ENCODE measurements at places on chromosomes 1 and 21.

GRCh38 chr1:56552349-56552748, 27.0 kb downstream of the PLPP3 start:
- no peak for DNase-seq

DNA sequence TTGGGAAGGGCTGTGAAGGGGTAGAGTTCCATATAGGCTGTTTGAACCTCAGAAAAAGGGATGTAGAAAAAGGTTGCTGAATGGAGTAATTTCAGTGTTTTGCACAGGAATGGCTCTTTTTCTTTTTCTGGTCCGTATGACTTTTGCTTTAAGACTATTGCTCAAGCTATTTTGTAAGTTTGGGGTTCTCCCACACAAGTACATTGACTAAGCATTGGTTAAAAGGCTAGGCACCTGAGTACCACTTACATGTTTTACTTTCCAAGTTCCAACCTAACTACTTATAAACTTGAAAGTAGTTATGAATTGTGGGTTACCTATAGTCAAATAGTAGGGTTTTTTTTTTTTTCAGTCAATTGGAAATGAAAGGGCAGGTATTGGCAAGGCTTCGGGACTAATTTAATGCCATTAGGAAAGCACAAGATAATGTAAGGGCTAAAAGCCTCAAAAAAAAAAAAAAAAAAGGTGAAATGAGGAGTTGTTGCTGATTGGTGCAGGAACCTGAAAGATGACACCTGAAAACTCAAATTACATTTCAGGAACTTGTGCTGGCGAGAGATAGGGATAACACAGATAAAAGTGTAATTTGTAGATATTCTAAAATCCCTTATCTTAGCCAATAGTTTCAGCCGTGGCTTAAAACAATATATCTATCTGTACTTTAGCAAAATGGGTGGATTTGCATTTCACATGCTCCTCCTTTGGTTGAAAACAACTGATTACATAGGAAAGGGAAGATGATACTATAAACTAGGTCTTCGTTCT, 209.5 kb downstream of the RPS6KC1 start:
- DNase-seq: no peak

DNA sequence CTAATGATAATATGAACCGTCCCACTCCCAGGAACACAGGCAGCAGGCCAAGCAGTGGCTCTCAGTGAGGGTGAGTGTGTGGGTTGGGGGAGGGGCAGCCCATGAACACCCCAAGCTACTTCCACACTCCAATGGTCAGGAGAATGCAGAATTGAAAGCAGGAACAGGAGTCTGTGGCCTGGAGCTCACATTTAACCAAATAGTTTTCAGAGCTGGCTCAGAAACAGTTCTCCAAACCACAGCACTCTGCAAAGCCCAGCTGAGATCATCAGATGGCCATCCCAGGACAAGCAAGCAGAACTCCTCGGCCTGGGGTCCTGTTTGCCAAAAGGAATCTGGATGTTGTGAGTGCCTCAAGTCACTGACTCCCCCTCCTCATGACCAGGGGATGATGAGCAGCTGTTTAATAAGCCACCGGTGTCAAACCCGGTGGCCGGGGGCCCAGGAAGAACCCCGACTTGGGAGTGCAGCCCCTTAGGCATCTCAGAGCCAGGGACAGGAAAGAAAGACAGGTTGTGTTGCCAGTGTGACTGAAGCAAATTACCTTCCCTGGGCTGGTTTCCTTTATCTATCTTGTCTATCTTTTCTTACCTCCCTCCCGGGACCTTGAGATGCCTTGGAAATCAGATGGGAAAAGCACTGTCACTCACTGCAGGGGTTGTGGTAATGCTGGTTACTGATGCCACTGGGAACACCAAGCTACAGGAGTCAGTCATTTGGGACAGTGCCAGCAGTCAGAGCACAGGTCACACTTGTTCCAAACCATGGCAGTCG, 20.4 kb downstream of the DEGS1 start:
- no peak for DNase-seq

DNA sequence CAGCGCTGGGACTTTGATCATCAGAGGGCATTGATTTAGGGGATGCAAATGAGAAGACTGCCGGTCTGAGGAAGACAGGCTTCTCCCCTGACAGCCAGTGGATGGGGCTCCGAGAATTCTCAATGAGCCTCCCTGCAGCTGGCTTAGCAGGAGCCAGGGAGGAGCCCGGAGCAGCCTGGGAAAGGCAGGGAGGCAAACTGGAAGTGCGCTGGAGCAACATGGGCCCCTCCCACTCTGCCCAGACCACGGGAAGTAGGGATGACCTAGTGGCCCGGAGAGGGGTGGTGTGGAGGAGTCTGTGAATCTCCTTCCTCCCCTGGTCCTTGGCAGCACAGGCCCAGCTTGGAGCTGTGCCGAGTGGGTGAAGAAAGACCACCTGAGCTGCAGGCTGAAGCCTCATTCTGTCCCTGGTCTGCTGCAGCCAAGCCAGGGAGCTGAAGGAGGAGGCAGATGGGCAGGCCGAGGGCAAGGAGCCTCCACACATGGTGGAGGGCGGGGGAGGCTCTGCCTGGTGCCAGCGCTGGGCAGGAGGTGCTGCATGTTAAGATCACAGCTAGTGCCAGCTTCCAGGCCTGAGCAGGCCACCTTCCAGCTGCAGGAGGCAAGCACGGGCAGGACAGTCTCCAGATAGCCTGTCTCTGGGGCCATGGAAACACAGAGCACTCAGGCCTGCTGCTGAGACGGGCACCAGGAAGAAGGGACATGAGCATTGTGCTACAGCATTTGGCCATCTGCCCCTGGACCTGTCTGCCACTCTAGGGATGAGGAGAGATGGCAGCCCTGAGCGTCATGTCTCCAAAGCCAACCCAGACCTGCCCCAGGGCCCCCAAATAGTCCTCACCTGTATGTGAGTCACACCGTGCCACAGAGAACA, 12.2 kb upstream of the CLSTN1 start:
- no peak for DNase-seq

- no peak for DNase-seq
These were observed 12.8 kb downstream of the TNNI3K start for GRCh38 chr1:74247881-74248528.
